ENCODE measurements at places on chromosomes 6 and 20.

GRCh38 chr6:148593130-148593812, 153.6 kb upstream of the UST start:
- DNase-seq, result no peak

- DNase-seq, result no peak
Observed at GRCh38 chr6:88636871-88637270, 326.5 kb downstream of the RNGTT start.

- no peak for DNase-seq
Observed at GRCh38 chr6:116512111-116512559, 696 bp downstream of the CALHM5 start.

- no peak for DNase-seq
Observed at GRCh38 chr6:107698146-107698545, 126.0 kb downstream of the SCML4 start.

- DNase-seq, result no peak
Observed at GRCh38 chr6:156683821-156684220, 93.4 kb upstream of the ARID1B start.

DNA sequence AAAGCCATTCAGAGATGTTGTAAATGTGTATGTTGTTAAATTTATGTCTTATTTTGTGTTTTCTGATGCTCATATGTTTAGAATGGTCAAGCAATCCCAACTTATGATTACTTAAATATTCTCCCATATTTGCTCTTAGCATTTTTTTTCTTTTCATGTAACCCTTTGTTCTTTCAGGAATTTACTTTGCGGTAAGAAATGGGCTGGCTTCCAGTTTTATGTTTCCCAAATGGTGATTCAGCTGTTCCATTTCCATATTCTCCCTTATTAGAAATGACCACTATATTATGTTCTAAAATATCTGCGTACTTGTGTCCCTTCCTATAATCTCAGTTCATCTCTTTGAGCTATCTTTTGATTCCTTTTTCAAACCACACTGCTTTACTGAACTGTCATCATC, 113.7 kb downstream of the CDH26 start:
- no peak for DNase-seq

DNA sequence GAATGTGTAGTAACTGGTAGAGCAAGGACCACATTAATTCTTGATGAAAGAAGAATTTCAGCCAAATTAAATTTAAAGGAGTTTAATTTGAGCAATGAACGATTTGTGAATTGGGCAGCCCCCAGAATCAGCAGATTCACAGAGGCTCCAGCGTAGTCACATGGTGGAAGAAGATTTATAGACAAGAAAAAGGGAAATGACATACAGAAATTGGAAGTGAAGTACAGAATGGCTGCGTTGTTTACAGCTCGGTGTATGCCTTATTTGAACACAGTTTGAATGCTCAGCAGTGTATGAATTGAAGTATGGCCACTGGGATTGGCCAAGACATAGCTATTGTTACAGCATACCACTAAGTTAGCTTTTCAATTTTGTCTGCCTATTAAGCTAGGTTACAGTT, 173.6 kb upstream of the ARG1 start:
- DNase-seq, result no peak

Data from activated effector memory CD4-positive, alpha-beta T cell treated with anti-CD3 and anti-CD28 coated beads, Interleukin-2, amount 50 U/mL, for 16 hours (primary cell).